ENCODE measurements at places on chromosomes 6 and 20. TPM values are rescaled to one million over a fixed set of nuclear protein-coding genes. Genes with fewer than 3 reads are reported as not detected.

DNA sequence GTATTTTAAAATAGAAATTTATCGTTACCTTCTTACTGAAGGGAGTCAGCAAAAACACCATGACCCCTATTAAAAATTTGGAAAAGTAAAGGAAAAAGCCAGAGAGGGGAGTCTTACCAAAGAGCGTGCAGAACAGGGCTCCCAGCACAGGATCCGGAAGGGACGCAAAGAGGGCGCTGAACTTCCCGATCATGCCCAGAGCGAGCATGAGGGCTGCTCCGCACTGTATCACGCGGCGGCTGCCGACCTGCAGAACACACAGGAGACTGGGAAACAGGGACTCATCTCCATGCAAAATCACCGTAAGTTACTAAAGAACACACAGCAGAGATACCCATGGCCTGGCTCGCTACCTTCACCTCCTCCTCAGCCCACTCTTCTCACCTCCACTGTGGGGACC, 138.6 kb downstream of the SLC23A2 start:
- no peak for DNase-seq

DNA sequence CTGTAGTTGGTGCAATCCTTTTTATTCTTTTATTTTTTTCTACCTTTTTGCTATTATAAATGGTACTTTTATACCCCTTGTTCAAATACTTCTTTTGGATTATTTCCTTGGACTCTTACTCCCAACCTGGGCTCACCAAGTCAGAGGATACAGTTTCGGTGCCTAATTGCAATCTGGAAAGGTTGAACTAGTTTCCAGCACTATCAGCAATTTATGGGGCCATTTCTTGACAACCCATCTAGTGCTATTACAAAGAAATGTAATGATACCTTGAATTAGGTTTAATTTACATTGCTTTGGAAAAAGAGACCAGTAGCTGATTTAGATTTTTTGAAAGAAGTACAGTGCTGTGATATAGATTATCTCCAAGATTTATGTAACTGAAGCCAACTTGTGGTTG, 5.2 kb downstream of the PTPRA start:
- DNase-seq: no peak

- peak; percentile 73 for DNase-seq
Observed at GRCh38 chr6:112014483-112014882, 39.4 kb upstream of the CCN6 start.

- no peak for DNase-seq
Observed at GRCh38 chr6:111520524-111520923, 37.5 kb upstream of the REV3L start.

DNA sequence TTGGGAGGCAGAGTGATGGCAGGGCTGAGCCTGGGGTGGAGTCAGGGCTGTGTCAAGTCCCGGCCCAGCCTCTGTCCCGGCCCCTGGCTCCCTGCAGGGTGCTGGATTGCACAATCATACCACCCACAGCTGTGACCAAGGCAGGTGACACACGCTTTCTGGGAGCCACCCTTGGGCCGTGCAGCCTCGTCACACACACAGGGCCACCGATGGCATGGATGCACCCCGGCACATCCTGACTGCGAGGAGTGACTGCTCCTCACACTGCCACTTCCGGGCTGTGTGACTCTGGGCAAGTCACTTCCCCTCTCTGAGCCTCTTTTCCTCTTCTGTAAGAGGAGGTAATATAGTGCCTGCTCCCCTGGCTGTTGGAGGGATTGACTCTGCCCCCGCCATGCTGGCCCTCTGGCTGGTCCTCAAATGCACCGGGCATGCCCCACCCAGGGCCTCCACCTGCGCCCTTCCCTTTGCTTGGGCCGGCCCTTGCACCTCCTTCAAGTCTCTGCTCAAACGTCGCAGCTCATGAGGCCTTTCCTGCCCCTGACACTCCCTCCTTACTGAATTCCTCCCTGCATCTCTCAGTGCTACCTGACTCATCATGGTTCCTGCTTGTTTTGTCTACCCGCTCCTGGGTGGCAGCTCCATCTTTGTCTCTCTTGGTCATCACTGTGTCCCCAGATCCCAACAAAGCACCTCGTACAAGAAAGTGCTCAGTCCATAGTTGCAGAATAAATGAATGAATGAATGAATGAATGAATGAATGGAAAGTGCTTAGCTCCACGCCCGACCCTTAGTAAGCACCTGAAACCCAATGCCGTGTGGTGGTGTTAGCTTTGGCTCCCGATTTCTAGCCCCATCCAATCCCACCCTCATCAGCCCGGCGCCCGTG, 93.5 kb downstream of the CEBPB start:
- peak; percentile 60 for DNase-seq

GRCh38 chr6:13988049-13988738, 63.4 kb downstream of the RNF182 start:
- DNase-seq: no peak

DNA sequence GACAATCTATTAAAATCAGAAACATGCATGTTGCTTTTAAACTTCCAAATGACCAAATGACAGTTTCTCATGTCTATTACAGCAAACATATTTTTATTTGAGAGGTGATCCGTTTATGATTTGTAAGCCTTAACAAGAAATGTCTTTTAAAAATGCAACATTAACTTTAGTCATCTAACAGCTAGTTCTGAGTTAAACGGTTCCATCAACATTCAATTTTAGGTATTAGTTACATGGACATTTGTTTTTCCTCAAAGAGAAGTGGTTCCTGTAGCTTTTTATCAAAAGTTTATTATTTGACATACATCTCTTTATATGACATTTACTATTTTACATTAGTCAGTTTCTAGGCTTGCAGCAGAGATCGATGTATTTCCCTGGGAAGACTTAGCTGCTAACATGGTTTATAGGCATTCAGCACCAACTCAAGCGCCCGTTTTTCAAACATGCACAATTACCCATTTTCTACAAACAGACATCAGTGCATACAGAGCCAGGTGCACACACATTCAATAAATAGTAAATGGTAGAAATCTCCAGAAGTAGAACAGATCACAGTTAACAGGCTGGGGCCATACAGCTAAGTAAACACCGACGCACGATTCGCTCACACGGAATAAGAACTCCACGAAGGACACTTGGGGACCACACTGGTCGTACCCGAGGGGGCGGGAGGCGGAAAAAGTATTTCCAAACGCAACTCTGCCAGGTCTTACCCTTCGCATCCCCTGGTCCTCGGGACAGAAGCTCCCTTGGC, 882 bp downstream of the CNR1 start:
- peak; percentile 19 for DNase-seq

DNA sequence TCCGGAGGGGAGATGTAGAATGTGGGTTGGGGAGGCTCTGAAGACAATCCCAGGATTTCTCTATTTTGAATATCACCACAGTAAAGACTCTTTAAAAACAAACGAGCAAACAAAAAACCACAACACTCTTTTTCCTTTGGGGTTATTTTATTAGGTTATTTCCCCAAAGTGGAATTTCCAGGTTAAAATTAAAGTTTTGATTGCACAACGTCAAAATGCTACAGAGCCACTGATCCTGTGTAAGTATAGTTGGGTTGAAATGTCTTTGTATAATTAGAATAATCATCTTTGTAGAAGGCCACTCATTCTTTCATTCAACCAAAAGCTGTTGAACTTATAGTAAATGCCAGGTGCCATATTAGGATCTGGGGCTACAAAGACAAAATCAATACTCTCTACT, 19.6 kb upstream of the PIM1 start:
- no peak for DNase-seq

- no peak for DNase-seq
Observed at GRCh38 chr6:104685871-104686549, 173.7 kb downstream of the HACE1 start.

- no peak for DNase-seq
Observed at GRCh38 chr20:17896193-17896723, 72.3 kb downstream of the SNX5 start.

DNA sequence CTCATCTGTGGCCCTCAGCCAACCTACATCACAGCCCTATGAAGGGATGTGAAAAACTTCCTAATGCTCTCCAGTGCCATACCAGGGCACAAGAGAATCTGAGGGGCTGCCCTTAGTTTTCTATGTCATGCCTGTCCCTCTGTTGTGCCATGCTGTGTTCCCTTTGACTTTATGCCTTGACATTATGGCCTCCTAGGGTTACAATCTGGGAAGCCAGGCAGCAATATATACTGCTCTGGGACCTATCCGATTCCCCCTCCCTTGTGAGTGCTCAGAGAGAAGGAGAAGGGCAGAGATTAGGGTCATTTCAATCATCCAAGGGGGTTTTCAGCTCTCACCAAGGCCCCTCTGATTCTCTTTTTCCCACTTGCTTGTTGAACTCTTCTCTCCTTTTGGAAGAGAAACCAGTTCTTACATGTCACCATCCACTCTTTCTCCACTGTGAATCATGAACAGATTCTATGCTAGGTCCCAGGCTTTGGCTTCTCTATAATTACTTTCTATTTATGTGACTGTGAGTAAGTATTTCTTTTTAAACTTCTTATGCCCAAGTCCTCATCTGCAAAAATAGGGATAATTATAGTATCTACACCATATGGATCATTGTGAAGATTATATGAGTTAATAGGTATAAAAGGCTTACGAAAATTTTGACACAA, 14.2 kb upstream of the FRK start:
- no peak for DNase-seq

SIRPB2 gene
- total RNA-seq: not detected

HLA-DRA gene
- total RNA-seq: 0.70 TPM

GJA10 gene
- not detected for total RNA-seq

ADGRG6 gene
- 26.1 TPM for total RNA-seq

CCN6 gene
- total RNA-seq: 5.4 TPM
